ENCODE measurements at places on chromosomes 11 and 22. TPM values are rescaled to one million over a fixed set of nuclear protein-coding genes. Genes with fewer than 3 reads are reported as not detected.

The PLAAT4 gene
- 0.74 TPM for polyA plus RNA-seq

The CXCR5 gene
- polyA plus RNA-seq = 0.04 TPM

DNA sequence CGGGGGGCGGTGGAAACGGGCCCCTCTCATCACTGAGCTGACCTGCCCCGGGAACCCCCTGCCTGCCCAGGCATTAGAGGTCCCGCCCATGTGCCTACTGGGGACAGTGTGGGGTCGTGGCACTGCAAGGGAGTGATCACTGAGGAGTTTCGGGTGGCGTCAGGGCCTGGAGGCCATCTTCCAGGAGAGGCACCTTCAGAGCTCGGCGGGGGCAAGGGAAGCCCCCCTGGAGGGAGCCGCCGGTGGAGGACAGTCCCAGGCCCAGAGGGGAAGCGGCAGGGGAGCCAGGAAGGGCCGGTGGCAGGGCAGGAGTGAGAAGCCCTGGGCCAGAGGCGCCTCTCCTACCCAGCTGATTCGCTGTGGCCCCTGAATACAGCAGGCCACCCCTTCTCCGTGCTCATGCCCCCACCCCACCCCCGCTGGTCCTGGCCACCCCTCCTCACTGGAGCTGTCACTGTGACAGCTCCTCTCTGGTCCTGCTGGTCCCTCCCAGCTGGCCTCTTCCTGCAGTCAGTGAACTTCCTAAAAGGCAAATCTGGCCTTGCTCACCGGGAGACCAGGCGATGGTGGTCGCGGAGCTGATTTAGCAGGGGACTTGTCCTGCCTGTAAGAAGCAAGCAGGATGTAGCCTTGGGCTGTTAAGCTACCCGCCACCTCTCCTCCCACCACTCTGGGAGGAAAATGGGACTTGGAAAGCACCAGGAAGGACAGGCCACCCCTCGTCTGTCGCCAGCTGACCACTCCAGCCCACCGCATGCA, 2.0 kb upstream of the MAPK11 start:
- no peak for DNase-seq

The ANKK1 gene
- polyA plus RNA-seq = 0.03 TPM

- DNase-seq = no peak
These were observed 3.9 kb upstream of the EMID1 start for GRCh38 chr22:29201782-29202181.

- no peak for DNase-seq
These were observed 61.9 kb upstream of the PARVG start for GRCh38 chr22:44118645-44119315.

GRCh38 chr11:122176651-122177050, 60.6 kb upstream of the BLID start:
- no peak for DNase-seq

GRCh38 chr11:44734843-44735381, 8.2 kb downstream of the TSPAN18 start:
- DNase-seq = no peak

DNA sequence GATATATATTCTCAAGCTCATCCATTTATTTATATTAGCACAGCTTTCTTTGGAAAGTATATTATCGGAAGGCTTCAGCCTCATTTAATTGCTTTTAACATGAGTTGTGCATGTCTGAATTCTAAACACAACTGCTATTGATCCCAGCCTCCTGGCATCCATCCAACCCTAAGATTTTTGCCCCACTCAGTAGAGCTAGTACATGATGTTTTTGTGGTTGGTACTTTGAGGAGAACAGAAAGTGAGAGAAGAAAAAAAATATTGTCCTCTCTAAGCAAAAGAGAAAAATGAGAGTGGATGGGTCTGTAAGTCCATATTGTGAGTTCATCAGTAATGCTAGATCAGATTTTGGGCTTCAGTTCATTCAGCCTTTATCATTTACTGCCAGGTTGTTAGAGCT, 198.7 kb downstream of the DDX10 start:
- no peak for DNase-seq

The DDIAS gene
- 14.7 TPM for polyA plus RNA-seq

DNA sequence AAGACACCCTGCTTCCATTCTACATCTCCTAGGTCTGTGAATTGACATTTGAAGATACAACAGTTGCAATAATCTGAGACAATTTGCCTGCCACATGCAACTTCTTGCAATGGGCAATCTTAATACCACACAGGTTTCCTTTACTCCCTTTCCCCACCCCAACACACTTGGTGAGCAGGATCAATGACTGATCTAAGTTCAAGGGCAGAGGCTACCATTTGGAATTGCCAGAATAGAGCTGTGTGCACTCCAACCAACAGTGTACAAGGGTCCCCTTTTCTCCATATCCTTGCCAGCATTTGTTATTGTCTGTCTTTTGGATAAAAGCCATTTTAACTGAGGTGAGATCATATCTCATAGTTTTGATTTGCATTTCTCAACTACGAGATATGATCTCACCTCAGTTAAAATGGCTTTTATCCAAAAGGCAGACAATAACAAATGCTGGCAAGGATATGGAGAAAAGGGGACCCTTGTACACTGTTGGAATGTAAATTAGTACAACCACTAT, 2.9 kb upstream of the NNMT start:
- no peak for DNase-seq

- peak; percentile 55 for DNase-seq
These were observed 18.7 kb upstream of the BDNF start for GRCh38 chr11:27718863-27719545.

GRCh38 chr11:72779495-72780128, 14.2 kb downstream of the STARD10 start:
- DNase-seq = no peak

The PYGM gene
- 0.39 TPM for polyA plus RNA-seq

DNA sequence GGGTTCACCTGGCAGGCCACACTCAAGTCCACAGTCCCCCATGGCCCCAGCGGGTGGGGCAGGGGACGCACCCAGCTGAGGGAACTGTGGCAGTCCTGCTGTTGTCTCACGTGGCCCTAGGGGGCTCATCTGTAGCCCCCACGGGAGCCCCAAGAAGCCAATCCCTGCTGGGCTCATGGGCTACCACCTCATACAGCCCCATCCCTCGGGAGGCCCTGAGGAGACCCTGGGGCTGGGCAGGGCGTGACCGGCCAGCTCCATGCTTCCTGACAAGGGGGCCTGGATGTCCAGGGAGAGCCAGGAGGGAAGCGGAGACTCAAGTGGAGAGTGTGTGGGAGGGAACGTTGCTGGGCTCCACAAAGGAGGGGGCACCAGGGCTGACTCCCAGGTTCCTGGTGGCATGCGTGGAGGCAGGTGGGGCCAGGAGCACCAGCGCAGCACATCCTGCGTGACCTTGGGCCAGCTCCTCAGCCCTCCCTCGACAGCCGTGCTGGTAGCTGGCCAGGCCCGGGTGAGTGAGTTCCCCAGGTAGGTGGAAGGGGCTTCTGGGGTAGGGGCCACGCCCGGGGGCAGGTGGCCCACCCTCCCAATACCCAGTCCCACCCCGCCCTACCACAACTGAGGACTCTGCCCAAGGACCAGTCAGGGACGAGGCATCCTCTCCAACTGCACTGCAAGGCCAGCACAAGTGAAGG, 7.9 kb downstream of the RTN4R start:
- no peak for DNase-seq

- no peak for DNase-seq
These were observed 108.0 kb downstream of the PARVA start for GRCh38 chr11:12485328-12485727.

The MS4A12 gene
- polyA plus RNA-seq = not detected

- DNase-seq = no peak
These were observed 26.2 kb upstream of the GUCY1A2 start for GRCh38 chr11:107044503-107044902.

The MS4A3 gene
- not detected for polyA plus RNA-seq

DNA sequence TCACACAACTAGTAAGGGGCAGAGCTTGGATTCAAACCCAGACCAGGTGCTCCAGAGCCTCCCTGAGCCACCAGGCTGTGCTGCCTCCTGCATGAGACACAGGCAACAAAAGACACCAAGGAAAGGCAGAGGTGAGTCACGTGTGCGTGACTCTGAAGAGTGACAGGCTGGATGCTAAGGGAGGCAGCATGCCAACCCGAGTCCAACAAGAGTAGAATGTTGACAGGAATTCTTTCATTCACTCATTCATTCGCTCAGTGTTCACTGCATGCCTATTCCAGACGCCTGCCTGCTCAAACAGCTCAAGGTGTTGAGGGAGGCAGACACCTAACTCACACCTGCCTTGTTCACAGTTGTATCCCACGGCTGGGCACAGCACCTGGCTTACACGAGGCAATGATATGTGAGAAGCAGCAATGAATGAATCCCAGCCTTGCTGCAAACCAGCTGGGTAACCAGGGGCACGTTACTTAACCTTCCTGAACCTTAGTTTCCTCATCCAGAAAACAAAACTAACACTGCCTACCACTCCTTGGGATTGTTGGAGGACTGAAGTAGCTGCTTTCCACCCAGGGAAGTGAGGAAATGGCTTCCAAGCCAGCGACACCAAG, 73.8 kb upstream of the ARFGAP3 start:
- no peak for DNase-seq

- DNase-seq = no peak
These were observed 534.3 kb downstream of the NTM start for GRCh38 chr11:131904756-131905155.

The ARVCF gene
- polyA plus RNA-seq = 2.1 TPM

The TTC28 gene
- 2.6 TPM for polyA plus RNA-seq

DNA sequence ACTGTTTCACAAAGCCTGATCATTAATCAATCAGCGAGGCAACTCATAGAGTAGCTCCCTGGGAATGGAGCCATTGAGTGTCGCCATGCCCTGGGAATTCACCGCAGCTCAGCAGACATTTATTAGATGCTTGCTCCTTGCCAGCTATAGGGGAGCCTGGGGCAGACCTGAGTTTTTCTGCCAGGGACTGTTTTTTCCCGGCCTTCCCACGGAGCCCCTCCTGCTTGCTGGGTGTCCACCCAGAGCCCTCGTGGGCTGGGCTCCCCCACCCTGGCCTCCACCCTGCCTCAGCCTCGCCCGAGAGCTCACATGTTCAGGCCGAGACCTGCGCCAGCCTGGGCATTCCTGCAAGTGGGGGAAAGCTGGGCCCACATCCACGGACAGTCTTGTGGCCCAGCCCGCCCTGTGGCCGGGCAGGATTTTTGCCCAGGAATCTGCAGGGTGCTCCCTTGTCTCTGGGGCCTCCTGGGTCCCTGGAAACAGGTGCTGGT, 64.9 kb downstream of the SMIM38 start:
- no peak for DNase-seq

The PANX1 gene
- 11.2 TPM for polyA plus RNA-seq

- DNase-seq = no peak
These were observed 16.0 kb downstream of the ZNRF3 start for GRCh38 chr22:28899199-28899853.

The CRACR2B gene
- polyA plus RNA-seq = 3.1 TPM

The CARD18 gene
- not detected for polyA plus RNA-seq

The ANGPTL5 gene
- polyA plus RNA-seq = not detected

- DNase-seq = peak; percentile 77
These were observed 17.3 kb downstream of the RNF121 start for GRCh38 chr11:71946144-71946571.

GRCh38 chr22:49936973-49937757, 18.7 kb downstream of the CRELD2 start:
- DNase-seq = no peak

The CASP12 gene
- not detected for polyA plus RNA-seq

DNA sequence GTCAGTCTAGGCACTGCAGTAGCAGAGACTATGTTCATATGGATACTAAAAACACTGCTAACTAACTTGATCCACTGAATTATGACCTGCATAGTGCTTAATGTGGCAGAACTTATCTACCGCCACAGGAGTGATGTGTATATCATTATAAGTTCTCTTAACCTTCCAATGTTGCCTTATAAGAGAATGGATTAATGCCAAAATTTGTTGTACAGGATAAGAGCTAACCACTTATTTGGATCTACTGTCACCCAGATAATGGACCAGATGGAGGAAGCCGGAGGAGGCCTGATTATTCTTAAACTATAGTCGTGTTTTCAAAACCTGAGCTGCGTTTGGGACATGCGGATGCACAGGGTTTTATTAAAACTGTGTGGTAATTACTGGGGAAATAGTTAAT, 1.9 kb upstream of the OR51B4 start:
- no peak for DNase-seq

The ZP1 gene
- 0.32 TPM for polyA plus RNA-seq

DNA sequence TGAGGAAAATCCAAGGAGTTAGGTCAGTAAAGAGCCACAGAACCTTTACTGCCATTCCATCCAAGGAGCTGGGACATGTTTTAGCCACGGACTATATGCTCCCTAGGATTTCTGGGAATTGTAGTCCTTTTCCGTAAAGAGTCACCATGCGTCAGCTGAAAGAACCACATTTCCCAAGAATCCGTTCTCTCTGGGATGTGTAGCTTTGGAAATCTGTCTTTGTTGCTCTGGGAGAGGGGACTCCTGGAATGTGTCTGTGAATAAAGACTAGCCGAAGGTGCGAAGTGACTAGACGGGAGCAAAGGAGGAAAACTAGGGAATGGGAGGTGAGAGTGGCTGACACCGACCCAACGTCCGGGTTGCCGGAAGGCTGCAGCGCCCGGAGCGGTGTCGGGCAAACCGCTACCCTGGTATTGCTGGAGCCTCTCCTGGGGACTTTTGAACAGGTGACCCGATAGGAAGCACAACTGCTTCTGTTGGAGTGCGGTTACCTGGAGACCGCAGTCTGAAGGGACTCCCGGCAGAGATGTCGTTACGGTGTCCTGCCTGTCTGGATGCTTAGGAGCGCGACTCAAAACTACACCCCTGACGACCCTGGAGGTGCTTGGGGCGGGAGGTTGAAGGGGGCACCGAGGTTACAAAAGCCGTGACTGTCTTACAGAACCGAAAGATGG, at the start of gene IFTAP:
TSS of gene IFTAP (plus strand) at position 187 of the 674 bp plus-strand sequence. CDS start 15,602 bp downstream, outside the sequence.
- DNase-seq = peak; percentile 85

DNA sequence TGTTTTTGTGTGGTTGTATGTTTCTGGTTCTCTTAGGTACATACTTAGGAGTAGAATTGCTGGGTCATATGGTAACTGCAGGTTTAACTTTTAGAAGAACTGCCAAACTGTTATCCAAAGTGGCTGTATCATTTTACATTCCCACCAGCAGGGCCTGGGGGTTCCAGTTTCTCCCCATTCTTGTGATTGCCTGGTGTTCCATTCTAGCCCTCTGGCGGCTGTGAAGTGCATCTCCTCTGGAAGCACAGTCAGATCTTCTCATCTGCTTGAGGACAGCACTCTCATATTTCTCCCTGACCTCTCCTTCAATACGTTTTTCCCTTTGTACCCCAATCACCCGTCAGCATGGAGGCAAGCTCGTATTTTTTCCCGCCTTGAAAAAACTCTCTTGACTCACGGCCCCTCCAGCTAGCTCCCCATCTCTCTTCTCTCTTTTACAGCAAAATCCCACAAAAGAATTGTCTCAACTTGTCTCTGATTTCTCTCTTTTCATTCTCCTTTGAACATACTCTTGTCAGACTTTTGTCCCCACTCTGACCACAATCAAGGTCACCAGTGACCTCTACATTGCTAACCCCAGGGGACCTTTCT, 56.8 kb upstream of the THY1 start:
- DNase-seq = peak; percentile 72

- DNase-seq = no peak
These were observed 35.1 kb downstream of the APOL3 start for GRCh38 chr22:36125434-36125833.

- no peak for DNase-seq
These were observed 77.0 kb downstream of the MICAL2 start for GRCh38 chr11:12187399-12187798.

Data from A549 (cell line).